ENCODE measurements at places on chromosomes 2 and 18.

GRCh38 chr2:231397011-231397927 lies 1.8 kb downstream of the B3GNT7 start:
- DNase-seq: no peak

DNA sequence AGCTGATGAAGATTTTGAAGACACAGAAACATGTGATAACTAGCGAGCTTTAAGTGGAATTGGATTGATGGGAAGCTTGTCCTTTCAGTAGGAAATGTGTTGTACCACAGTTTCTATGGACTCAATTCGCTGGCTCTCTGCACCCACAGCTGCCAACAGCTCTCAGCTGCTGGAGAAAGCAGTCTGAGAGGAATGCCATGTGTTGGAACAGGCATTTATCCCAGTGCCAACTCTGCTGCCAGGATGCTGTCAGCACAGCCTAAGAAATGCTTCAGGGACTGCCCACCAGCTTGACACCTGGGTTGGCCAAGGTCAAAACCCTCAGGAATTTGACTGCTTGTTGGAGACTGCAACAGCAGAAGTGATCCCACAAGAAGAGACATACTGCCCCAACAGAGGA lies 193.0 kb upstream of the THSD7B start:
- no peak for DNase-seq

DNA sequence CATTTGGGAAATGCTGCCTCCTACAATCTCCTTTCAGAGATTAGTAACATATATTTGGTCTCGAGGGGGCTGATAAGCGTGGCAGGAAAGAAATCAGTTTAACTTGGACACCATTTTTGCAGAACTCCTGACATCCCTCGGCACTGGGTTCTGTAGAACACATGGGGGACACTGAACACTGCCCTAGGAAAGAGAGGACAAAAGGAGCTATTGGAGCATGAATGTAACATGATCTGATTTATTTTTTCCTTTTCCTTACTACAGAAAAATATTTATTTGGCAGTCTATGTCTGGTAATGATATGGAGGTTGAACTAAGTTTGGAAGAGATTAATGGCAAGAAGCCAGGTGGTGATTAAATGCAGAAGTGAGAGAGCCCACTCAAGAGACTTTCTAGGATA lies 153.8 kb downstream of the AFF3 start:
- DNase-seq: no peak

DNA sequence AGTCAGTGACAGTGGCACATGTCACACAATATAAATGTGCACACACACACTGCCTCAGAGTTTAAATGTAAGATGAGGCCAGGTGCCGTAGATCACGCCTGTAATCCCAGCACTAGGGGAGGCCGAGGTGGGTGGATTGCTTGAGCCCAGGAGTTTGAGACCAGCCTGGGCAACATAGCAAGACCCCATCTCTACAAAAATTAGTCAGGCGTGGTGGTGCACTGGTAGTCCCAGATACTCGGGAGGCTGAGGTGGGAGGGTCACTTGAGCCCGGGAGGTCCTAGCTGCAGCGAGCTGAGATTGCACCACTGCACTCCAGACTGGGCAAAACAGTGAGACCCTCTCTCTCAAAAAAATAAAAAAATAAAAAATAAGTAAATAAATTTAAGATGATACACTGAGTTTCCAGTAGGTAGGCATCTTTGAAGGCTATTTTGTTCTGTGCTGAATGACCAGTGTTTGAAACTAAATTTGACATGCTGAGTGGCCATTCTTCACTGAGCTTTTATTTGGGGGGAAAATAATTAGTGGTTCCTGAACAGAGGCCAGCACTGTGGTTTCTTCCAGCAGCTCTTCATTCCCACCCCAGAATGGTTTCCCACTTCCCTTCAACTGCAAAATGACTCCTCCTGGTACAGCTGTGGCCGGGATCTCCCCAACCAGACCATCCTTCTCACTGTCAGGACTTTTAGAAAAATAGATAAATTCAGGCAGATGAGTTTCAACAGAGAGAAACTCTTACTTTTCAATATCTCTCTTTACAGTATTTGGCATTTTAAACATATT lies 44.9 kb downstream of the PSMG2 start:
- DNase-seq: no peak

- no peak for DNase-seq
These were observed 52.6 kb downstream of the GNAL start for GRCh38 chr18:11741505-11742145.

DNA sequence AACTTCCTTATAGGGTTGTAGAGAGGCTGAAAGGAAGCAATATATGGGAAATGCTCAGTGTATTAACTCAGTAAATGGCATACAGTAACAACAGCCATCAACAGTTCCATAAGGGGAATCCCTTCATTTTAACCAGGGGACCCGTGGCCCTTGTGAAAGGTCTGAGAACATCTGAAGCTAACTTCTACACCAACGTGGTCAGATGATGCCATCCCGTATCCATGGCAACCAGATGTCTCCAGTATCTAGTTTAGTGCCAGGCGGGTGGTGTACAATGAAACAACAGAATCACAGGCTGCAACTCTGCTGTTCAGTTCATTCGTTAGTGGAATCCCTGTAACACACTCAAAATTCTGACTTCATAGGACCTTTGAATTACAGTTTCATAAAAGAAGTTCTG lies 162.3 kb downstream of the TGIF1 start:
- no peak for DNase-seq

DNA sequence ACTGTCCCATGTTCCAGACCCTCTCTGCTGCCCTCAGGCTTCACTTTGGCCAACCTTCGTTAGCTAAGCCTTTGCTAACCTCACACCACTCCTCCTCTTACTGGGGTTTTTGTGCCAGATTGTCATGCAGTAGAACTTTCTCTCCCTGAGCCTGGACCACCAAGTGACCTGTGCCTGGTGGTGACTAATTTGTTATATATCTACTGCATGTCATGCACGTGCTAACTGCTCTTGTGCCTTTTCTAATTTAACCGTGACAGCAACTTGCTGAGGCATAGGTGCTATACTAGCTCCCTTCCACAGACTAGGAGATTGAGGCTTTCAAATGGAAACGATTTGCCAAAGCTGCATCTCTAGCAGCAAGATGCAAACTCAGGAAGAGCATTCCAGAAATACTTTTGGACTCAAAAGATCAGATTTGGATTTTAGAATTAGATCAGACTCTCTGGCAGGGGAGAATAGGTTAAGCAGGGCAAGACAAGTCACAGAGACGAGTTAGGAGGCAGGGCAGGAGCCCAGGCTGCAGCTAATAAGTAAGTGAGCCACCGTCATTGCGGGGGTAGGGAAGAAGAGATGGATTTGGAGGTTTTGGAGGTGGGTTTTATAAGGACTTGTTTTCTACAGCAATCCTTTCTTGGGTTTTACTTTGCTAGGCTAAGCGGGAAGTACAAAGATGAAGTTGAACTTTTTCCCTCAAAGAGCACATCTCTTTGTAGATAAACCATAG lies 1.8 kb downstream of the PPP1R7 start:
- DNase-seq: no peak

GRCh38 chr2:39688181-39688580 lies 22.5 kb downstream of the TMEM178A start:
- DNase-seq: no peak

GRCh38 chr2:158990397-158991214 lies 22.2 kb downstream of the TANC1 start:
- DNase-seq: no peak

- DNase-seq: no peak
These were observed 69.5 kb downstream of the TMEM18 start for GRCh38 chr2:607709-608108.

- DNase-seq: no peak
These were observed 93.8 kb upstream of the FSIP2 start for GRCh38 chr2:185644828-185645227.
